ENCODE measurements at places on chromosomes 6 and 20. TPM values are rescaled to one million over a fixed set of nuclear protein-coding genes. Genes with fewer than 3 reads are reported as not detected.

The PTCRA gene
- not detected for total RNA-seq

The PSMB9 gene
- 45.7 TPM for total RNA-seq

The DPPA5 gene
- total RNA-seq = not detected

The GSTA1 gene
- total RNA-seq = not detected

The MDN1 gene
- 15.3 TPM for total RNA-seq

The TSPYL4 gene
- 14.4 TPM for total RNA-seq

The TP53TG5 gene
- 0.12 TPM for total RNA-seq

The HLA-DPA1 gene
- total RNA-seq = 9.7 TPM

The NANP gene
- 2.9 TPM for total RNA-seq

The MATN4 gene
- total RNA-seq = 0.23 TPM

The MOCS1 gene
- 11.3 TPM for total RNA-seq

The PKHD1 gene
- not detected for total RNA-seq

The TEAD3 gene
- 7.4 TPM for total RNA-seq

The ULBP2 gene
- 1.9 TPM for total RNA-seq

The SLC26A8 gene
- under 0.01 TPM for total RNA-seq

The FLRT3 gene
- total RNA-seq = 2.6 TPM

The FILIP1 gene
- total RNA-seq = 0.35 TPM

The HIVEP1 gene
- 5.1 TPM for total RNA-seq

The ADGRF1 gene
- not detected for total RNA-seq

The SYNDIG1 gene
- total RNA-seq = 4.9 TPM

The SCUBE3 gene
- total RNA-seq = 1.4 TPM

The SULF2 gene
- total RNA-seq = 20.0 TPM

The CST2 gene
- not detected for total RNA-seq

The KIAA1755 gene
- 0.59 TPM for total RNA-seq

The EYA4 gene
- under 0.01 TPM for total RNA-seq

The GGTLC1 gene
- not detected for total RNA-seq

The MPC1 gene
- 26.8 TPM for total RNA-seq

The SEL1L2 gene
- total RNA-seq = 0.23 TPM

The PFDN4 gene
- 26.1 TPM for total RNA-seq

The ADGRG6 gene
- 0.75 TPM for total RNA-seq

The SLC24A3 gene
- total RNA-seq = 0.15 TPM

The TMEM14B gene
- 66.3 TPM for total RNA-seq

The RPS6KA2 gene
- 96.3 TPM for total RNA-seq
